CD4-positive, alpha-beta T cell treated with Interleukin-15 for 4 hours (primary cell): ENCODE measurements at places on chromosomes 7 and 10.

DNA sequence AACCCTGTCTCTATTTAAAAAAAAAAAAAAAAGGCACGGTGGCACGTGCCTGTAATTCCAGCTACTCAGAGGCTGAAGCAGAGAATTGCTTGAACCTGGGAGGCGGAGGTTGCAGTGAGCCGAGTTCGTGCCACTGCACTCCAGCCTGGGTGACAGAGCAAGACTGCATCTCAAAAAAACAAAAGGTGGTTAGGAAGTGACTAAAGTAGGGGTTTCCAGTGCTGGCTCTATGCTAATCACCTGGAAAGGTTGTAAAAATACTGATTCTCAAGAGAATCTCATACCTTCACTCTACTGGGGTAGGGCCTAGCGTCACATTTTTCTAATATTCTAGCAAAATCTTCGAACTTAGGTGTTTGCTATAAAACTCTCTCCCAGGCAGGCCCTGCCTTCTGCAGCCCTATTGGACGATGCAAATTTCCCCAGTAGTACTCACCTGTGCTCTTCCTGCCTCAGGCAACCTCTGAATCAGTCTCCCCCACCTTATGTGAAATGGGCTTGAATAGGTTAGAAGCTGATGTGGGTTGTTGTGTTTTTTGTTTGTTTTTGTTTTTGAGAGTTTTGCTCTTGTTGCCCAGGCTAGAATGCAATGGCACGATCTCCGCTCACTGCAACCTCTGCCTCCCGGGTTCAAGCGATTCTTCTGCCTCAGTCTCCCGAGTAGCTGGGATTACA is 3.5 kb downstream of the ZP3 start:
- no peak for DNase-seq

DNA sequence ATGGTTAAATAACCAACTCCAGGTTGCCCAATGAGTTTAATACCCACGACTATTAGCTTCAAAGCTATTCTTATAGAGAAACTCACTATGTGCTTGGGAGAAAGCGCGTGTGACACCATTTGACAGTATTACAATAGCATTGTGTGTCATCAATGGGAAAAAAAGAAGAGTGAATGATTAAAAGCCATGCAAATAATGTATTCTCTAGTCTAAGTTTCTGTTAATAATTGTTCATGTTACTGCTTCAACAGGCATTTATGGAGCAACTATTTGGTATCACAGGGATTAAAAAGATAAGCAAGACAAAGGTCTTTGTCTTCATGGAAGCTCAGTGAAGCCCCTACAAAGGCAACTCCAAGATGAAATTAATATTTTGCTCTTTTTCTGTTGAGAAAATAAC is 47.2 kb downstream of the CAV1 start:
- no peak for DNase-seq

GRCh38 chr7:116142850-116143249 is 67.5 kb upstream of the TES start:
- DNase-seq: peak; percentile 9

DNA sequence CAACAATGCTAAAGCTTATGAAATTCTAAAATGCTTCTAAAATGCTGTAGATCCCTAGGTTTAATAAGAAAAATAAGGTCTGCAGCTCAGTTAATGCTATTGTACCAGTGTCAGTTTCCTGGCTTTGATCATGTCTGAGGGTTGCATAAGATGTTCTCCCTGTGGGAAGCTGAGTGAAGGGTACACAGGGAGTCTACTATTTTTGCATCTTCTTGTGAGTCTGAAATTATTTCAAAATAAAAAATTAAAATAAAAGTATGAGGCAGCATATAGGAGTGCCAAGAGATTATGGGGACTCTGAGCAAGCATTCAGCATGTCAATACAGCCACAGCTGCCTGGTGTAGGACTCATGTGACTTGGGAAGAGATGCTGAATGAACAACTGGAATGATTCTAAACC is 14.7 kb downstream of the CHST15 start:
- no peak for DNase-seq

- DNase-seq: no peak
Measured at GRCh38 chr10:15320522-15321203, 50.4 kb downstream of the FAM171A1 start.

GRCh38 chr7:131688738-131689661 is 132.6 kb upstream of the PODXL start:
- peak; percentile 58 for DNase-seq

- peak; percentile 59 for DNase-seq
Measured at GRCh38 chr10:9010093-9010492, 955.6 kb downstream of the GATA3 start.

DNA sequence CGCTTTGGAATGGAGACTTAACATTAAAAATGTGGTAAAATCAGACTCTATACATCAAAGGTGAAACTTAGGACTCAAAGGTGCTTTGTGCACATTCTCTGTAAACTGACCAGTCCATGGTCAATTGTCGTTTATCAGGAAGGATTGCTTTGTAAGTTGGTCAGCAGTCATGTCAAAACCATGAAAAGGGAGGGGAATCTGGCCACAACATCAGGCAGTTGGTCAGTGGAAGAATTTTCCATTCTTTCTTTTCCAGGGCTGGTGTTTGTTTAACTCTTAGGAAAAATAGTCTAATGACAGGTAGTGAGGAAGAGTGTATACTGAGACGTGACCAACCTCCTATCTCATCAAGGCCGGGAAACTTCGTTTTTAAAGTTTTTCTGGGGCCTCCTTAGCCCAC is 226.5 kb downstream of the ADK start:
- DNase-seq: no peak

- no peak for DNase-seq
Measured at GRCh38 chr10:36681751-36682632, 443.4 kb upstream of the ANKRD30A start.

DNA sequence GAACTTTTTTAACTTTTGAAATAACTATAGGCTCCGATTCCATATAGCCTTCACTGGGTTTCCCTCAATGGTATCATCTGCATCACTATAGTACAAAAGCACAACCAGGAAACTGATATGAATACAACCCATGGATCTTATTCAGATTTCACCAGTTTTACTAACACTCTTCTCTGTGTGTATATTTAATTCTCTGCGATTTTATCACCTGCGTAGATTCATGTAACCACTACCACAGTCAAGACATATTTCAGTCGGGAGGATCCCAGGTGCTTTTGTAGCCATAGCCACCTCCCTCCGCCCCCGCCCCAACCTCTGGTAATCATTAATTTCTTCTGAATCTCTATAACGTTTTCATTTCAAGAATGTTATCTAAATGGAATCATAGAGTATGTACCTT is 82.8 kb upstream of the C7orf33 start:
- no peak for DNase-seq

- DNase-seq: no peak
Measured at GRCh38 chr10:47038881-47039561, 127.8 kb downstream of the PTPN20 start.

DNA sequence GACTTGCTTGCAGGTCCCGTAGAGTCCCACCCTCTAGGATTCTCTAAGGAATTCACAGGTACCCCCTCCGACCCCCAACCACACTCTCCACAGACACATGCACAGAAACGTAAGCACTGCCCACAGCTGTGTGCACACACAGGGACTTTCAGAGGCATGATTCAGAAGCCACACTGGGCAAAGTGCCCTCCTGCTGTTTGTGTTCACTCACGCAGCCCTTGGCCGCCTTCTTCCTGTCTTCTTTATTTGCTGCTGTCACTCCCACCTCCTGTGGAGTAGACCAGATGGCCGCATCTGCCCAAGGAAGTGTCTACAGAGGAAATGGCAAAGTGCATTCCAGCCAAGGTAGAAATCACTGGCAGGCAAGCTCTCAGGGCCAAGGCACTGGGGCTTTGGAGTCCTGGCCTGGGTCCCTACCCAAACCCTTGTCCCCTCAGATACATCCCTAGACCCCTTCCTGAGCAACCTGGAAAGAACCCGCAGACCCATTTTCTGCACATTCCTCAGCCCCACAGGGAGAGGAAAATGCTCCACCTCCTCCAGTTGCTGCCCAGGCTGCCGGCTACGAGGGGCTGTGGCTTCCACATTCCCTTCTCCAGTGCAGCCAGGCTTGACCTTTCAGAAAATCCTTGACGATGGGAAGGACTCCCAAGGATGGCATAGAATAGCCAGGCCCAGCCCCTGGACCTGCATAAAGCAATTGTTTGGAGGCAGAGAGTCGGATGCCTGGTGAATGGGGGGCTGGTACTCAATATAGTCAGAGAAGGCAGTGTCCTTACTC is 21.6 kb upstream of the GIMAP8 start:
- no peak for DNase-seq

DNA sequence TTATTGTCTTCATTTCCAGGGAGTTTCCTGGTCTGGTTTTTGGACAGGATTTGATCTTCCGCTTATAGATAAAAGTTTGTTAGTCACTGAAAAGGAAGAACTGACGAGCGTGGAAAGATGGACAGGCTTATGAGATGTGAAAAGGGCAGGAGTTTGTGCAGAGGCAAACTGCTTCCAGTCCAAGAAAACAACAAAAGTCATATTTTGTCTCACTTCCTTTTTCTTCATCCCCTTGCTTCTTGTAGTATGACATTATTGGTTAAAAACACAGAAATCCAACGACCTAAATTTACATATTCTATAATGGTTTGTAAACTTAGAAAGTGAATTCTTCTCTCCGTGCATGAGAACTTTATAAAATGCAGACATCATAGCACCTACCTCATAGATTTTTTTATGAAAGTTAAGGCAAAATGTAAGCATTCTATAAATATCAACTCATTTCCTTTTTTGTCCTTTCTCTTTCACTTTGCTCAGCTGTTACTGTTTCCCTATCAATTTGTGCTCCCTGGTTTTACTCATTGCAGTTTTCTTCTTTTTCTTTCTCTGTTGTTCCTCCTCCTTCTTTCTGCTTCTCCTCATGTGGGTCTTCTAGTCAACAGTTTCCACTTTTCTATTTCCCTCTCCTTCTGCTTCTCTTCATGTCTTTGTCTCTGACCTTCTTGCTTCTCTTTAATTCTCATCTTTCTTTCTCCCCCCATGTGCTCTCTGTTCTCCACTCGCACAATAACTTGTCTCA is 370.2 kb downstream of the ARL4A start:
- no peak for DNase-seq

- no peak for DNase-seq
Measured at GRCh38 chr7:12907774-12908173, 220.3 kb downstream of the ARL4A start.

GRCh38 chr10:85318809-85319807 is 990.7 kb downstream of the CCSER2 start:
- DNase-seq: no peak

DNA sequence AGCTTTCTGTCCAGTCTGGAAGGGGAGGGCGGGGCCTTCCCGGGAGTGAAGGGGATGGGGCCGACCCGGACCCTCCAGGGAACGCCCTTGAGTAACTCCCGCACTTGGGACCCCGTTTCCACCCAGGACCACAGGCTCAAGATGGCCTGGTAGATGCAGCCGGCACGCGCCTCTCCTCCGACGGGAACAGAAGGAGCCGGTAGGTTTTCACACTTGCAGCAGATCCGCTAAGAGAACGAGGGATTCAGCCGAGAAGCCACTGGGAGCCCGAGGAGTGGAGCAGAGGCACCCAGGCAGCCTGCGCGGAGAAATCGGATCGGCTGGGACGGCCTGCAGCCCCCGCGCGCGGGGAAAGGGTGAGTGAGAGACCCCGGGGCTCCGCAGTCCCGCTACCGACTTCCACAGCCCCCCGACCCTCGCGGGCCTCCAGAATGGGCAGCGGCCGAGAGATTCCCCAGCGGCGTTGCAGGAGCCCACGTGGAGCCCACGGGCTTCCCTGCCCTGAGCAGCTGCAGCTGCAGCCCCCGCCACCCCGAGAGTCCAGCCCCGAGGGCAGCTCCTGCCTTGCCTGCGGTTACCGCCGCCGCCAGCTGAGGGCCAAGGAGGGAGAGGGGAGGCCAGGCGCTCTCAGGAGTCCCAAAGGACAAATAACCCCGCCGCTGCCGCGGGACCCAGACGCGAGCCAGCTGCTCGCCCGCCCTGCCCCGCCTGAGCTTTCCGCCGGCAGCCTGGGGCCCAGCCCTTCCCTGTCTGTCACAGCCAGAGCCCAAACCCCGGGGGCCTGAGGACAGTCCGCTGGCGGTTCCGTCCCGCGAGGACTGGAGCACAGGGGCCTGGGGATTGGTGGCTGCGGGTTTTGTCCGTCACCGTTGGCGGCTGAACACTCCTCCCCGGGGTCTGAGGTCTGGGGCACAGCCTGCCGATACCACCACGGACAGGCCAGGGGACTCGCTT is 21.8 kb downstream of the IFT22 start:
- no peak for DNase-seq

- DNase-seq: no peak
Measured at GRCh38 chr10:109207361-109207760, 716.0 kb downstream of the XPNPEP1 start.

GRCh38 chr10:4371691-4372295 is 454.2 kb upstream of the AKR1E2 start:
- no peak for DNase-seq

DNA sequence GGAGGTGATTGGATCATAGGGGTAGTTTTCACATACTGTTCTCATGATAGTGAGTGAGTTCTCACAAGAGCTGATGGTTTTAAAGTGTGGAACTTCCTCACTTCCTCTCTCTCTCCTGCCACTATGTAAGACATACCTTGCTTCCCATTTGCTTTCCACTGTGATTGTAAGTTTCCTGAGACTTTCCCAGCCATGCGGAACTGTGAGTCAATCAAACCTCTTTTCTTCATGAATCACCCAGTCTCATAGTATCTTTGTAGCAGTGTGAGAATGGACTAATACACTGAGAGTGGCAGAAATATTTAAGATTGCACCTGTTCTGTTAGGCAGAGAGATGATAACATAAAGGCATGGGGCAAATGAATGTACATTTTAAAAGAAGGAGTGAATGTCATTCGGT is 507.8 kb downstream of the SORCS3 start:
- no peak for DNase-seq
